Activated T-helper 1 cell treated with anti-CD3 and anti-CD28 coated beads, Interleukin-12 subunit alpha, Interleukin-12 subunit beta, Interleukin-2, Interleukin-4 antibody, amounts not matched to agents 30 ng/mL and 10 ng/mL and 1 ng/mL, durations not matched to agents 14 hours and 24 hours and 36 hours (primary cell): ENCODE measurements at places on chromosomes 4 and X. TPM values are rescaled to one million over a fixed set of nuclear protein-coding genes. Genes with fewer than 3 reads are reported as not detected.

- DNase-seq, result no peak
Observed at GRCh38 chr4:183576701-183577404, 72.0 kb downstream of the ING2 start.

DNA sequence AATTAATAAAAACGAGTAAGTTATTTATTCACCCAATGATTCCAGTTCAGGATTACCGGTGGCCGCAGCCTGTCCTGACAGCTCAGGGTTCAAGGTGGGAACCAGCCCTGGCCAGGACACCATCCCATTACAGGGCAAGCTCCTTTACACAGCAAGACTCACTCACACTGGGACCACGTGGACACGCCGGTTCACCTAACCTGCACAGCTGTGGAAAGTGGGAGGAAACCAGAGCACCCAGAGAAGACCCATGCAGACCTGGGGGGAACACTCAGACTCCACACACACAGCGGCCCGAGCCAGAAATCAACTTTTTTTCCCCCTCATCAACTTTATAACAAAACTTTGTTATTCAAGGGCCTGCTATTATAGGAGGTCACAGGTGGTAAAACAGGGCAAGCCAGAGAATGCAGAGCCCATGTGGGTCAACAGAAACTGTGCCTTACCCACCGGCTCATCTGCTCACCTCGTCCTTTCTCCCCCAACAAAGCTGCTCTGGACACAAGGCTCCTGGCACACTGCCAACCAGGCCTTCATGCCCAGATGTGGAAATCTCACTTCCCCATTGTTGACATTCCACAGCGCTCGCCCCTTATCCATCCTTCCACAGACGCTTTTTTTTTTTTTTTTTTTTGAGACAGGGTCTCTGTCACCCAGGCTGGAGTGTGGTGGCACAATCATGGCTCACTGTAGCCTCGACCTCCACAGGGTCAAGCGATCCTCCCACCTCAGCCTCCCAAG lies 8.0 kb upstream of the ODAPH start:
- DNase-seq, result no peak

- no peak for DNase-seq
Observed at GRCh38 chrX:28850955-28851354, 263.7 kb downstream of the IL1RAPL1 start.

DNA sequence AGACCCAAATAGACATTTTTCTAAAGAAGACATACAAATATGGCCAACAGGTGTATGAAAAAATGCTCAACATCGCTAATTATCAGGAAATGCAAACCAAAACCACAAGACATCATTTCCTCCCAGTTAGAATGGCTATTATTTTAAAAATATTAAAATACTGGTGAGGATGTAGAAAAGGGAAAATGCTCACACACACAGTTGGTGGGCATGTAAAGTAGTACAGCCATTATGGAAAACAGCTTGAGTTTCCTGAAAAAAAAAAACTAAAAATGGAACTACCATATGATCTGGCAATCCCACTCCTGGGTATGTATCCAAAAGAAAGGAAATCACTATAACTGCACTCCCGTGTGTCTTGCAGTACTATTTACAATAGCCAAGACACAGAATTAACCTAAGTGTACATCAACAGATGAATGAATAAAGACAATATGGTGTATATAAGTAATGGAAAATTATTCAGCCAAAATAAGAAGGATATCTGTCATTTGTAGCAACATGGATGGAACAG lies 128.9 kb upstream of the DKK2 start:
- DNase-seq, result no peak

- DNase-seq, result no peak
Observed at GRCh38 chr4:111748157-111748556, 397.1 kb upstream of the FAM241A start.

DNA sequence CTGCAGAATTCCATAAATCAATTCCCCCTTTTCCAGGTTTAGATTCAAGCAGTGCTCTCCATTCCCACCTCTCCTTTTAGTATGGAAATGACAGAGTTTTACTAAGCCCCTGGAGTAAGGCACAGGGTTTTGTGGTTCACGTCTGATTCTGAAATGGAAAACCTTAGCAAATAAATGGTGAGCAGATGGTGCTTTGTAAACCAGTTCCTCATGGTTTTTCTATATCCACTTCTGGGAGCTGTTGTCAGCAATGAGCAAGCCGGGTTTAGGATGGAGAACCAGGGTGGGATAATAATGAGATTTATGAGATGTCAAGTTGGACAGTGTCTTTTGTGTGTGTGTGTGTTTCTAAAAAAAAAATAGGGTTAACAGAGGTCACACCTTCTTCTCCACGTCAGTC lies 113.8 kb upstream of the RBPJ start:
- no peak for DNase-seq

- no peak for DNase-seq
Observed at GRCh38 chr4:188992706-188993105, 853.5 kb downstream of the TRIML1 start.

GRCh38 chr4:37503261-37503660 lies 182.9 kb downstream of the RELL1 start:
- DNase-seq, result no peak

DNA sequence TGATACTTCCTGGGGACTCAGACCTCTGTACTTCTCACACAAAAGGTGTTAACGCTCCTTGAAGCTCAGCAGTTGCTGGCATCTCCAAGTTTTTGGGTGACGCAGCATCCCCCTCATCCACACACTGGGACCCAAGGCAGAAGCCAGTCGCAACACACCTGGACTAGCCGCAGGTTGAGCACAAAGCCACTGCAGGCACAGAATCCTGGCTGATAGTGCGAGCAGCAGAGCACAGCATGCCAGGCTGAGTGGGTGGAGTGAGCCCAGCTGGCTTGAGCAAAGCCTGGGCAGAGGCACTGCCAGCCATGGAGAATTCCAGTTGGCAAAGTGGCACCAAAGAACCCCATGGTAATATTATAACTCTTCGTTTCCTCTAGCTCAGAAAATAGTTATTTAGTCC lies 873.2 kb upstream of the NDST4 start:
- DNase-seq, result no peak

DNA sequence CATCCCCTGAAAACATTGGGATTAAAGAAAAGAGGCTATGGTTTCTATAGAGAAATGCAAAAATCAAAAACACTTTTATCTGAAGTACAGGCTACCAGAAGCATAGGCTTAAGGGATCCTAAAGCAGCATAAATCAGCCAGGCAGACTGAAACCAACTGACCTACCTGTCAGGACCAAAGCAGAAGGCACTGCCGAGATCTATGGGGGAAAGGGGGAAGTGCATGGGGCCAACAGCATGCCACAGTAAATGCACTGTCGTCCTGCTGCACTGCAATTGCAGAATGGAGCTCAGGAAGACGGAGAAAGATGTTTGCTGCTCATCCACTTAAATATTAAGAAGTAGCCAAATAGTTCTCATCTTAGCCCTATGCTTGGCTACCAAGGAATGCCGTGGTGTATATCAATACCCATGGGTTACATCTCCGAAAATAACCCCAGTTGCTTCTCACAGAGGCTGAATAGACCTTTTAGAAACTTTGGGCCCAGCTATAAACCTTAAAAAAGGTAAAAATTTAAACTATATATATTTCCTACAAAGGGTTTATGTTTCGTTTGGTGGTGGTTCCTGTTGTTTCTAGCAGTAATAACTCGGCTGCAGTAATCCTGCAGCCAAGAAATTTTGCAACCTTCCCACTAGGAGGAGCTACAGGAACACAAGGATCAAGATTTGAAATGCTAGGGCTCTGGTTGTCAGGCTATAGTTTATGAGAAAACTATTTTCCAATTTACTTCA lies 312.2 kb upstream of the DIAPH2 start:
- no peak for DNase-seq

- DNase-seq, result no peak
Observed at GRCh38 chrX:23235051-23235450, 99.6 kb upstream of the PTCHD1 start.

PAGE5 gene
- not detected in 2 replicates for total RNA-seq

UGT2B15 gene
- not detected in 2 replicates for total RNA-seq

BMPR1B gene
- total RNA-seq, result not detected in 2 replicates

CDS1 gene
- total RNA-seq, result not detected in 2 replicates

BEX1 gene
- total RNA-seq, result not detected in 2 replicates

PNMA6A gene
- 0.56 and 0.73 TPM in 2 replicates for total RNA-seq

FAM47E gene
- total RNA-seq, result not detected in 2 replicates

USP17L12 gene
- not detected in 2 replicates for total RNA-seq
